Stimulated activated CD4-positive, alpha-beta T cell treated with anti-CD3 and anti-CD28 coated beads, Interleukin-2, amount 100 ng/mL, for 4 hours (primary cell): ENCODE measurements at places on chromosomes 11 and 22.

- DNase-seq = no peak
These were observed 19.6 kb upstream of the MN1 start for GRCh38 chr22:27820896-27821866.

DNA sequence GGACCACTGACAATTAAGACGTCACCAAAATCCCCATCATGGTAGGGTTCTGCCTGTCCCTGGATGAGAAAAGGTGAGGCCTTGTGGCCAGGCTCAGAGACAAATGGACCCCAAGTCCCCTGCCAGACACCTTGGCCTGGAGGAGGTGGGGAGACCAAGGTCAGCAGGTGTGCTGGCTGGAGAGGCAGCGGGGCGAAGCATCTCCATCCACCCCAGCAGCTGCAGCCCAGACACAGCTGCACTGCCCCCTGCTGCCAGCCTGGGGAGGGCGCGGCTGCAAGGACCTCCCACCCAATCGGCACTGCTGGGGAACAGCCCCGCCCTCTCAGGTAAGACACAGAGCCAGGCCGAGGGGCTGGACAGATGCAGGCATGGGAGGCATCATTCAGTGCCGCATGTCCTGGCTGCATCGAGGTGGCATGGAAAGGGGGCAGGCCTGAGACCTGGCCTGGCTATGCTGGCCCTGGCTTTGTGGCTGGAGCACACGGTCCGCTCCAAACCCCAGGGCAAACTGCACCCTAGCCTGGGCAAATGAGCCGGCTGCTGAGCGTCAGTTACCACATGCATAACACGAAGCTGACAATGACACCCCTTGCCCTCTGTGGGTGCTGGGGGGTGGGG lies 12.2 kb upstream of the MFNG start:
- DNase-seq = peak; percentile 57

DNA sequence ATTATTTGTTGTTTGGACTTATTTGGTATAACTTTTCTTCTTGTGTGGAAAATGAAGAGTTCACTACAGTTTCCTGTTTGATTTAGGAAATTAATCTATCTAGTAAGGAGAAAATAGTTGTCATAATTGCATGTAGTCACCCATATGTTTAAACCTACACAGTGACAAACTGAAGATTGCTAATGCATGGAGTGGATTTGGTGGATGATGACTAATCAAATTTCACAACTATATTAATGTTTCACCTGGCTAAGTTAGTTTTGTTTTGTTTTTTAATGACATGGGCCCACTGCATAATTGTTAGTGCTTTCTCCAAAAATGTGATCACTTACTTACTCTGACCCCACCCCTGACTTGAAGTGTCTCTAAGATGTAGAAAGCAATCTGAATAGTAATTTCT lies 170.6 kb downstream of the DYNC2H1 start:
- DNase-seq = no peak

DNA sequence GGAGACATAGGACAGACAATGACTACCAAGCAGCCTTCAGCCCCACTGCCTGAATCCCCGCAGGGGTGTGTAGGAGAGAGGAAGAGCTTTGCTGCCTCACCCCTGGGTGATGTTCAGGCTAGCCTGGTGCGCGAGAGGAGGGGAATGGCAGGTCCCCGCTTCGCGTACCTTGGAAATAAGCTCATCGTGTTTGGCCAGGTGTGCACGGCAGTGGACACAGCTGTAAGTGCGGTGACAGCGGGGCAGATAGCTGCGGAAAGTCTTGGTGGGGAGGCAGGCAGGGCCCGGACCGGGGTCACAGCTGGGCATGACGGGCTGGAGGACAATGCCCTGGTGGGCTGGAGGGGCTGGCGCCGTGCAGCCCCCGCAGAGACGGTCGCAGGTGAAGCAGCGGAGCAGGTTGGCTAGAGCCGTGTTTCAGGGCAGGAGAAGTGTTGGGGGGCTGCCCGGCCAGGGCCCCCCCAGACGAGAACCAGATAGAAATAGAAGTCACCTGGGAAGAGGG lies 2.9 kb downstream of the YPEL4 start:
- no peak for DNase-seq

GRCh38 chr11:35138943-35139721 lies at the start of gene CD44:
Gene CD44, plus strand, starts transcription at chr11:35139171. Its CDS starts 133 bp downstream, at chr11:35139304.
- DNase-seq = peak; percentile 80

- no peak for DNase-seq
These were observed 82.6 kb downstream of the LDLRAD3 start for GRCh38 chr11:36026315-36026968.

DNA sequence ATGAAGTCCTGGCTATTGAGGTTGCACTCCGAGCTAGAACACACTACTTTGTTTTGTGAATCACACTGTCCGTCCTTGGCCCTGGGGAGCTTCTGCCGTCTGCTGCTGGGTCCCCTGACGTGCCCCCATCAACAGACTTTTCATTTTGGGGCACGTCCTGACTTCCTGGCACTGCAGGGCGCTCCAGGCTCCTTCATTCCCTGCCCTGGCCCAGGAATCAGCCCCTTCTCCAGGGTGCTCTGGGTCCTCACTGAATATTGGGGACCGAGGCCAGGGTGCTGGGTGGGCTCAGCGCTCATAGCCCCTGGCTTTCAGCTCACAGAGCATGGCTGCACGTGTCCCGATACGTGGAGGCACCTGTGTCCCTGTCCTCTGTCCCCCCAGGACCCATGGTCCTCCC lies 22.2 kb downstream of the TSPAN4 start:
- DNase-seq = no peak

DNA sequence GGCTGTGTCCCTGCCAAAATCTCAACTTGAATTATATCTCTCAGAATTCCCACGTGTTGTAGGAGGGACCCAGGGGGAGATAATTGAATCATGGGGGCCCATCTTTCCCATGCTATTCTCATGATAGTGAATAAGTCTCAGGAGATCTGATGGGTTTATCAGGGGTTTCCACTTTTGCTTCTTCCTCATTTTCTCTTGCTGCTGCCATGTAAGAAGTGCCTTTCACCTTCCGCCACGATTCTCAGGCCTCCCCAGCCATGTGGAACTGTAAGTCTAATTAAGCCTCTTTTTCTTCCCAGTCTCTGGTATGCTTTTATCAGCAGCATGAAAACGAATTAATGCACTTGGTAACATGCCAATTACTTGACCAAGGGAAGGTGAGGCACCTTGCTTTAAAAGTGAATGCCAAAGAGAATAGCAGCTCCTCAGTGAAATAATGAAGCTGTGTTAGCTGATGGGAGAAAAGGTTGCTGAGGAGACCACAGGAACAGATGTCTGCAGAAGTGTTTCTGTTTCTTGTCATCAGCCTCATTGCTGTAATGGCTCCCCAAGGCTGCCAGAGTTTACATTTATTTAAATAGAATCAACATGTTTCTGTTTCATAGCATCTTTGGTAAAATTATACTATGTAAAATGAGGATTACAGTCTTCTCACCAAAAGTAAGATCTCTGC lies 89.0 kb upstream of the CD44 start:
- DNase-seq = no peak

GRCh38 chr11:114061048-114061680 lies 1.7 kb downstream of the ZBTB16 start:
- DNase-seq = no peak

DNA sequence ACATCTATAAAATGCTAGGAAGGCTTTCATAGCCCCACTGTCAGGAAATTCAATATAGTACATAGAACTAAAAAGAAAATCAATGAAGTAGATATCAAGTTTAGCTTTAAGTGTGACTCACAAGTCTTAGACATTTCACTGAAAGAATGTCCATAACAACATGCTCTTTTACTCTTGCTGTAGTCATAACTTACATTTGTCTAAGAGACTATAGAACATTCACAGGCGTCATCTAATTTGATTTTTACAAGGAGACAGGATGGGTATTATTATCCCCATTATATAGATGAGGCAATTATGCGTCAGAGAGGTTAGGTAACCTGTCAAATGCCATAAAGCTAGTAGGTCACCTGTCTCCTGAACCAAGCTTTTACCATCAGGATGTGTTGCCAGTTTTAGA lies 36.9 kb downstream of the BDNF start:
- no peak for DNase-seq

DNA sequence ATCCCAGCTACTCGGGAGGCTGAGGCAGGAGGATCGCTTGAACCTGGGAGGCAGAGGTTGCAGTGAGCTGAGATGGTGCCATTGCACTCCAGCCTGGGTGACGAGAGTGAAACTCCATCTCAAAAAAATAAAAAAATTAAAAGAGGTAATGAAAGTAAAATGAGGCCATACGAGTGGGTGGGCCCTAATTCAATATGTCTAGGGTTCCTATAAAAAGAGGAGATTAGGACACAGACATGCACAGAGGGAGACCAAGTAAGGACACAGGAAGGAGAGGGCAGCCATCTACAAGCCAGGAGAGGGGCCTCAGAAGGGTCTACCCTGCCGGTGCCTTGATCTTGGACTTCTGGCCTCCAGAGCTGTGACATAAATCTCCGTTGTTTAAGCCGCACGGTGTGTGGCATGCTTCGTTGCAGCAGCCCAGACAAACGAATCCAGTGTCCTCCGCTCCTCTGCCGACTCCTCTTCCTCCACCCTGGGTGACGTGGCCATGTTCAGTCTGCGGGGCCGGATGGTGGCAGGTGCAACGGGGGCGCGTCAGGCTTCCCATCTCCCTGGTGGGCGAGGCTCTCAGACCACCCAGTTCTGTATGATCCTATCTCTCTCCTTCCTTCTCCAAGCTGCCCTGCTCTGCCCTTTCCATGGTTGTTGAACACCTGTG lies 51.6 kb upstream of the PARVG start:
- no peak for DNase-seq

GRCh38 chr22:32528984-32529982 lies 54.7 kb downstream of the FBXO7 start:
- peak; percentile 39 for DNase-seq

GRCh38 chr11:121473064-121473777 lies 20.5 kb upstream of the SORL1-AS1 start:
- no peak for DNase-seq

DNA sequence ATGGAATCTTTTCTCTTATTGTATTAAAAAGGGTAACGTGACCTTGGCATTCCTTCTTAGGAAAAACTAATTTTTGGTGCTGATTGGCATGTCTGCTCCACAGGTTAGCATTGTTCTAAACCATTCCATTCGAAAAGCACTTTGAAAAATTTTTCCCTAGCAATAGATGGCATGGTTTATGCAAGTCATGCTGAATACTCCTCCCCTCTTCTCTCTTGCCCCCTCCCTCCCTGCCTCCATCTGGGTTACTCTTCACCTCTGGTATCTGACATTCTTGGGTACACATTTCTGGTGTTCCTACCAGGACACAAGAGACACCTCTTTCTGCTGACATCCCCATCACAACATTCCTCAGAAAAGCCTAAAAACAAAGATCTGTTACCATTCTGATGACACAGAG lies 1.5 kb upstream of the SLC22A25 start:
- DNase-seq = no peak

DNA sequence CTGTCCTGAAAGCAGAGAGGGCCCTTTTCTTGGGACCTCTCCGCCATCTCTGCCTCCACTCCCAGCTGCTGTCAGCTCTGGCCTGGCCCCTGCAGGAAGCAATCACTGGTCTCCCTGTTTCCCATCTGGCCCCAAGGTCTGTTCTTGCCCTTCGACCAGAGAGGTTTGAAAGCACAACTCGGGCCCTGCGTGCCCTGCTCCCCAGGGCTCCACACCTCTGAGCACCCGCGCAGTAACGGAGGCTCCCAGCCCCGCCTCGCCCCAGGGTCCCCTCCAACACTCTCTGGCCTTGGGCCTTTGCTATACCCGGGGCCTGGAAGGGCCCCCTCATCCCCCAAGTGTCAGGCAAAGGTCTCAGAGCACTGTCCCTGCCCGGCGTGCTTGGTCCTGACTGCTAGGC lies 7.8 kb upstream of the CD81 start:
- DNase-seq = no peak

GRCh38 chr22:45083659-45084305 lies 74.0 kb upstream of the PHF21B start:
- no peak for DNase-seq

GRCh38 chr11:86670181-86670580 lies 2.2 kb downstream of the ME3 start:
- no peak for DNase-seq

- no peak for DNase-seq
These were observed 13.5 kb downstream of the FSHB start for GRCh38 chr11:30244265-30244664.

DNA sequence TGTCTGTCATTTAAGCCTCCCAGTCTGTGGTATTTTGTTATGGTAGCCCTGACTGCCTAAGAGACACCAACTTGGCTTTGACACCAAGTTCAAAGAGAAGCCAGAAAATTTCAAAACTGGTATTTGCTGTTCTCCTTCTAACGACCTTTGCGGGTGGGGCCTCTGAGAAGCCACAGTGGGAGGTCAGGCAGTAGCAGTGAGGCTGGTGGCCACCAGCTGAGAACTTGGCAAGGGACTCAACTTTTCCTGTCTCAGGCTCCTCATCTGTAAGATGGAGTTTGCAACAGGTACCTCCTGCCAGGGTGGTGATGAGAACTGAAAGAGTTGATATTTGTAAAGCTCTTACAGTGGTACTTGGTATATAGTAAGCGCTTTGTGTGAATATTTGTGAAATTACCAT lies 183.4 kb downstream of the BCR start:
- no peak for DNase-seq

GRCh38 chr11:2932850-2933251 lies 3.6 kb upstream of the PHLDA2 start:
- DNase-seq = no peak

DNA sequence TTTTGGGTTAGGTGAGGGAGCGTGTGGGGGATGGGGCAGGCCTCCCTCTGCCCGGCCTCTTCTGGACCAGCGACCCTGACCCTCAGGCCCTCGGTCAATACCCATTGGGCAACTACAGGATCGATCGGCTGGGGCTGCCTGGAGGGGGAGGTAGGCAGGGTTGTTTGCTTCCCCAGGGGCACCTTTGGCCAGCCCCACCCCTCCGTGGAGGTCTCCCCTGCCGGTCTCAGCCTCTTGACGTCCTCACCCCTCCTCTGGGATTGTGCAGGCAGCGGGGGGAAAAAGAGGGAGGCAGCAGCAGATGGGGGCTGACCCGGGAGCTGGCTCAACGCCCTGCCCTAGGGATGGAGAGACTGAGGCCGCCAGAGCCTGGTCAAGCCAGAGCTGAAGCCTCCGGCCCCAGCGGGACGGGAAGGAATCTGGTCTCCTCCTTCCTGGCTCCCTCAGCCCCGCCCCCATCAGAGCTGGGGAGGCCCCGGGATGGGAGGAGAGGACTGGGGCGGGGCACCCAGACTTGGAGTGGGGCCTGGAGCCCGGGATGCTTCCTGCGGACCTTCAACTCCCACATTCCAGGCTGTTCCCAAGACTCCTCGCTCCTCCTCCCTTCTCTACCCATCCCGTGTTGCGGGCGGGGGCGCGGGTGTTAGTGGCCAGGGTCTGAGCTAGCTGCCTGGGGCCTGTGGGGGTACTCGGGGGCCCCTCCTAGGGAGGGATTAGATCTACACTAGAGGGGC lies 14.4 kb upstream of the CDC42EP1 start:
- DNase-seq = no peak

- no peak for DNase-seq
These were observed 3.4 kb downstream of the TSKU start for GRCh38 chr11:76786441-76787014.

- no peak for DNase-seq
These were observed 58.1 kb upstream of the PPP6R3 start for GRCh38 chr11:68402355-68403031.

GRCh38 chr22:26197425-26197824 lies 28.2 kb downstream of the SEZ6L start:
- DNase-seq = no peak

- DNase-seq = no peak
These were observed 22.7 kb downstream of the ARFGAP3 start for GRCh38 chr22:42834177-42834949.

- DNase-seq = peak; percentile 60
These were observed 27.7 kb upstream of the PARVB start for GRCh38 chr22:43996170-43996980.

- no peak for DNase-seq
These were observed 5.7 kb downstream of the C11orf54 start for GRCh38 chr11:93747122-93747521.

GRCh38 chr11:122847466-122847865 lies 9.2 kb downstream of the CRTAM start:
- no peak for DNase-seq
